AG10803 (cell line): ENCODE measurements at places on chromosomes 3 and 15.

- no peak for DNase-seq
Measured at GRCh38 chr3:39638301-39638700, 170.8 kb downstream of the MOBP start.

DNA sequence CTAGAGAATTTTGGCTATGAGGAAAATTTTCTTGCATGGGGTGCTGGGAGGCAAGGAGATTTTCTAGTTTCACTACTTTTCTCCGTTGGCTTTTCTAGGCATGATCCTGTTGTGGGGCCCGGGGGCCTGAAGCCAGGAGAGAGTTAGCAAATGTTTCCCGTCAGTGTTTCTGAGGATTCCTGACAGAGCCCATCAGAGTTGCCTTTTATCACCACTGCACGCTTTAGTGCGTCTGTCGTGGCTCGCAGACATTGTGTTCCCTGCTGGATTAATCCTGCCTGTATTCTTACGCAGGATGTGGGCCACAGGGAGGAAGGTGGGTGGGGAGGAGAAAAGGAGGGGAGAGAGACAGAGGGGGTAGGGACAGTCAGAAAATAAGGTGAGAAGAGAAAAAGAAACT is 18.1 kb upstream of the BOC start:
- DNase-seq: no peak

DNA sequence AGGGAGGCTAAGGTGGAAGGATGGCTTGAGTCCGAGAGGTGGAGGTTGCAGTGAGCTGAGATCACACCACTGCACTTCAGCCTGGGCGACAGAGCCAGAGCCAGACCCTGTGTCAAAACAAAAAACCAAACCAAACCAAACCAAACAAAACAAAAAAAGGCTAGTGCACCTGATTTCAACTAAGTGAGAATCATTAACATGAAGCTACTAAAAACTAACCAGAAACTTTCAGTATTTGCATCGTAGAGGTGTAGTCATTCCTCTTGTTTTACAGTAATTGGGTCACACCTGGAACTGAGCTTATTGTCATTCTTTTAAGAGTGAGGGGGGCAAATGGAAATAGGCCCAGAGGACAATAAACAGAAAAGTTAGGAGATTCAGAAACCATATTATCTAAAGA is 58.5 kb downstream of the ST6GAL1 start:
- no peak for DNase-seq

GRCh38 chr3:146529021-146529420 is 15.4 kb downstream of the PLSCR1 start:
- DNase-seq: no peak

DNA sequence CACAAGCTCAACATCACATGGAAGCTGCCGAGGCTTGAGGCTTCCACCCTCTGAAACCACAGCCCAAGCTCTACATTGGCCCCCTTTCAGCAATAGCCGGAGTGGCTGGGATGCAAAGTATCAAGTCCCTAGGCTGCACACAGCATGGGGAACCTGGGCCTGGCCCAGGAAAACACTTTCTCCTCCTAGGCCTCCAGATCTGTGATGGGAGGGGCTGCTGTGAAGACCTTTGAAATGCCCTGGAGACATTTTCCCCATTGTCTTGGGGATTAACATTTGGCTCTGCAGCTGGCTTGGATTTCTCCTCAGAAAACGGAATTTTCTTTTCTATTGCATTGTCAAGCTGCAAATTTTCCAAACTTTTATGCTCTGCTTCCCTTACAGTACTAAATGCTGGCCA is 18.2 kb downstream of the HRG start:
- no peak for DNase-seq

GRCh38 chr3:55183201-55183600 is 255.3 kb upstream of the LRTM1 start:
- DNase-seq: no peak

DNA sequence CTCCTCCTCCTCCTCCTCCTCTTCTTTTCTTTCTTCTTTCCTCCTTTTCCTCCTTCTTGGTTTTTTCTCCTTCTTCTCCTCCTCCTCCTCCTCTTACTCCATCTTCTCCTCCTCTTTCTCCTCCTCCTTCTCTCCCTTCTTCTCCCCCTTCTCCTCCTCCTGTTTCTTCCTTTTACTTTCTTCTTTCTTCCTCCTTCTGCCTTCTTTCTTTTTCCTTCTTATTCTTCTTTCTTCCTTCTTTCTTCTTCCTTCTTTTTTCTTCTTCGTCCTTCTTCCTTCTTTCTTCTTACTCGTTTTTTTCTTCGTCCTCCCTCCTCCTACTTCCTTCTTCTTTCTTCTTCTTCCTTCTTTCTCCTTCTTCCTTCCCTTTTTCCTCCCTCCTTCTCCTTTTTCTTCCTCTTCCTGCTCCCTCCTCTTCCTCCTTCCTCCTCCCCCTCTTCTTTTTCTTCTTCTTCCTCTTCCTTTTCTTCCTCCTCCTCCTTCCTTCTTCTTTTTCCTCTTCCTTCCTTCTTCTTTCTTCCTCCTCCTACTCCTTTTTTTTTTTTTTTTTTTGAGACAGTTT is 92.1 kb downstream of the SLMAP start:
- DNase-seq: no peak

GRCh38 chr3:36813305-36813704 is 49.0 kb upstream of the DCLK3 start:
- DNase-seq: no peak

DNA sequence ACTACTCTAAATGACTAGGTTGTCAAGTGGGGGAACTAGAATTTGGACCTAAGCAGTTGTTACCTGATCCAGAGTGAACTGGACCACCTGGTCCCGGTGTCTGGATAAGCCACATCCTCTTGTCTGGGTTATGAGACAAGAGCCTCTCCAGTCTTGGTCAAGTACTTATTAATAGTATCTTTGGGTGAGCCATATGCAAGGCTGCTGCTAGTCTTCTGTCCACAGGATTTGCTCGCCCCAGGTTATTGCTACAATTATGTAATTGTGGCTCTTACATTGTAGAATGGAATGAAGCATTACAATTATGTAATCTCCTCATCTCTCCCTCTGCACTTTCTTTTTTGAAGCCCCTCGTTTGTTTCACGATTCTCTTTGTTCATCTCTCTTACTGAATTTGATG is 24.0 kb upstream of the AGBL1 start:
- no peak for DNase-seq

DNA sequence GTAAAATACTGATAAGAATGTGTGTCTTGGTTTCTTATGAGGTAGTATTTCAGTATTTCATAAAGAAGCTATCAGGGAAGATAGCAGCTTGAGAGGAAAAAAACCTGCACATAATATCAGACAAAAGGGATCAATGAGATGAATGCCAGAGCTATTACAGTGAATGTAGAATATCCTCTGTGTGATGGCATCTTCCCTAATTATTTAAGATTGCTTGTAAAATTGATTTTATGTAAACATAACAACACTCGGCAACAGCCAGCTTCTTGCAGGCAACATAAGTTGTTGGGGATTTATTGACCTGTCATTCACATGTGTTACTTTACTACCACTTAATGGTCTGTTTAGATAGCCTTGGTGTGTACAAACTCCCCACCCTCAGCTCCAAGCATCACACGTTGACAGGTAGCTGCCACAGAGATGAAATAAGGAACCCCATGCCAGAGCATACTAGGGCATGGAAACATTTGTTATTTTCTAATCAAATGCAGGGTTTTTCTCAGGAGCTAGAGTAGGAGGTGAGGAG is 49.2 kb upstream of the RARB start:
- DNase-seq: no peak

DNA sequence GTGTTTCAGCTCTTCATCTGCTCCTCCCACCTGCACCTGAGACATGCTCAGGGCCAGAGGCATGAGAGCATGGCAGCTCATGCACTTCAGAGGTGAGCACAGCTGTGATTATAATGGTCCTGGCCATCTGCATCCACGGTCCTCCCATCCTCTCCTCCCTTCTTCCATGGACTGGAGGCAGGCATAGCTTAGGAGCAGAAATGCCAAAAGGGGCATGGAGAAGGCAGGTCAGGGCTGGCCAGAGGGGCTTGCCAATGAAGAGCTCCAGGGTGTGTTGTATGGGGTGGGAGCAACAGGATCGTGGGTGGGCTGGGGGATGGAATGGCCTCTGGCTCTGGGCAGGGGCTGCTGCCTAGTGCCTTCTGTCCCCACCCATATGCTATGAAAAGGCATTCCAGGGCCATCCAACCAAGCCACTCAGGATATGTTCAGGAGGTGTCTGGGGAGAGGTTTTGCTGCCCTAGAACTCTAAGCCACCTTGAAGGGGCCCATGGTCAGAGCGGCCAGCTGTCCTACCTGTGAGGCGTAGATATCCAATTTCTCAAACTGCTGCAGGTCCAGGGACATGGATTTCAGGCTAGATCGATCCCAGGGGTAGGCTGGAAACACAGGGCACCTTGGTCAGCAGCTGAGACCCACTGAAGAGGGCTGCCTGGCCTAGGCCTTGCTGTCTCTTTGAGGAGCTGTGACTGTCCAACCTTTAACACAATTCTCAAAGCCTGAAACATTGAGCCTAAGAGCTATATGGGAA is 26.1 kb downstream of the KY start:
- DNase-seq: no peak

GRCh38 chr3:54665016-54665600 is 262.8 kb downstream of the LRTM1 start:
- no peak for DNase-seq

GRCh38 chr15:72912996-72913395 is 129.4 kb upstream of the ADPGK start:
- no peak for DNase-seq

GRCh38 chr3:23865595-23866396 is 51.0 kb downstream of the NKIRAS1 start:
- DNase-seq: no peak

- no peak for DNase-seq
Measured at GRCh38 chr15:100671858-100672543, 69.6 kb downstream of the ASB7 start.

DNA sequence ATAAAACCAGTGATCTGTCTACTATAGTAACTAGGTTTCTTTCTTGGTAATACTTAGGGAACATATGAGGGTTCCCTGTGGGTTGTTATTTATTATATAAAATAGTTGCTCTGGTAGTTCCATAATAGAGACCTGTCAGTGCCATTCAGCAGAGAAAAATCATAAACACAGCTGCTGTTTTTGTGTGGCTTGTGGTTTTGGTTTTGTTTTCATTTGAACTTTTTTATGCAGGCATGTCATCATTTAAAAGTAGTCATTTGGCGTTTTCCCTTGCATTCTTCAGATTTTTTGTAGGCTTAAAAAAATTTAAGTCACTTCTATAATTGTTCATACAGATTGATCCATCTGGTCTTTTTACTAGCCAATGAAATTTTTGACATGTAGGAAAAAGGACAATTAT is 47.9 kb downstream of the PIK3CA start:
- DNase-seq: peak; percentile 83

DNA sequence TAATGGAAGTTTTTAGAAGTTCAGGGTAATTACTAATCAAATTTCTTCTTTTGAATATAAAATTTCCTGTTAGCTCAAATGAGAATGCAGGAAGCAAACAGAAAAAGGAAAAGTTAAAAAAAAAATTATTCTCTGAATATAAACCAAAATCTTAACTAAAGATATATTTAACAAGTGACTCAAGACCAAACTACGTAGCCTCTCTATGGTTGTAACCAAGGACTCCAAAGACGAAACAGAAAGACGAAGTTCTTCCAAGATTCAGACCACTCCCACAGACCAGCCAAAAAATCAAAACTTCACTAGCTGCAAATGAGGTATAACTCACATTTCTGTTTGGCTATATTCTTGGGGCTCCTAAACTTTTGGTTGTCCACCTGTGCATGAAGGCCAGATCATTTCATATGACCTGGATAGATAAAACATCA is 846.5 kb upstream of the ALCAM start:
- DNase-seq: no peak

GRCh38 chr3:171700157-171700556 is 110.1 kb downstream of the PLD1 start:
- no peak for DNase-seq

DNA sequence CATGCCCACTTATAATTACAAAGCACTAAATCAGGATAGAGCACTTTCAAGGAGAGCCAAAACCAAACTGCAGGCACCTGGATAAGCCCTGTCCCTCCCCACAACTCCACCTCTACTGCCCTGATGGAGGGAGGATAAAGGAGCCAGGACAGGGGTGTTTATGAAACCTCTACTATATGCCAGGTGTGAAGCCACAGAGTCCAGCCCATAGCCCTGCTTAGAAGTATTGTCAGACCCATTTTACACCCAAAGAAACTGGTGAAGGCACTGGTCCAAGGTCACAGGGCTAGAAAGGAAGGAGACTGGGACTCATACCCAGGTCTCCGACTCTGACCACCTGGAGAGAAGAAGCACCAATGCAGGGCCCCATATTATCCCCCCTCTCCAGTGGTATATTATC is 48.7 kb downstream of the SH3BP5 start:
- no peak for DNase-seq

DNA sequence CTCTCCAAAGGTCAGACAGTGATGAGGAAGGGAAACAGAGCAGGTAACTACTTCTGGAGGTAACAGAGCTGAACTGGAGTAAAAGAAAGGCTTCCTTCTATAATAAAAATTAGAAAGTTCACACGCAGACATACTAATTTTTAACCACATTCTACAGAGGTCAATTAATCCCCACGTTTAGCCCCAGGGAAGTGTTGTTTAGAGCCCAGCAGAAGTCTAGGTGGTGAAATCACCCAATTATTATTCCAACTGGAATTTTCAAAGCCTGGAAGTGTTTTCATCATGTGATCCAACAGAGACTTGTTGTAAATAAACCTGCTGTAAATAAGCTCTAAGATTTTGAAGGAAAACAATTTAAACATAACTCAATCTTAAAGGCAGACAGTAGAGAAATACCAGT is 6.8 kb downstream of the ALDH1A2 start:
- no peak for DNase-seq

DNA sequence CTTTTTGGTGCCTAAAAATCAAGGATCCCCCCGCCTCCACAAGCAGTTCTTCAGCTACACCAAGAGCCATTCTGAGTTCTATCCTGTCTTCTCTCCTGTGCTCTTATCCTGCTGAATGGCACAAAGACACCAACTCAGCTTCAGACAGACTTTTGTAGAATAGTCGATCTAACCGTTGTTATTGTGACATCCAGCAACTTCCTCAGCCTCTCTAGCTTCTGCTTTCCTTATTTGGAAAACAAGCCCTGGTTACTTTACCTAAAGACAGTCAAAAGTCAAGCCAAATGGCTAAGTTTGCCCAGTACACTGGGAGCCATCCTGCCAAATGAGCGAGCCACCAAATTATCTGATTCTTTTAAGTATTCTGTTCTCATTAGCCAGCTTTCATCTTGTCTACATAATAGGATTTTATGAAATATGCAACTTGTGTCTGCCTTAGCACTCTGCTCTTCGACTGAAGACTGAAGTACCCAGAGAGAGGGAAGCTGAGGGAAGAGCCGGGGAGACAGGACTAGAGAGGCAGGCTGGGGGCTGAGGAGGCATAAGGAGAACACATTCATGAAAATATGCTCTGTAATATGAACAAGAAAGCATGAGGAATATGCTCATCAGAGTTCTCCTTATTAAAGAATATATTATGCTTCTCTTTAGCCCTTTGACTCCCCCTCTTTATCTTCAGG is 35.1 kb downstream of the LYZL4 start:
- no peak for DNase-seq

DNA sequence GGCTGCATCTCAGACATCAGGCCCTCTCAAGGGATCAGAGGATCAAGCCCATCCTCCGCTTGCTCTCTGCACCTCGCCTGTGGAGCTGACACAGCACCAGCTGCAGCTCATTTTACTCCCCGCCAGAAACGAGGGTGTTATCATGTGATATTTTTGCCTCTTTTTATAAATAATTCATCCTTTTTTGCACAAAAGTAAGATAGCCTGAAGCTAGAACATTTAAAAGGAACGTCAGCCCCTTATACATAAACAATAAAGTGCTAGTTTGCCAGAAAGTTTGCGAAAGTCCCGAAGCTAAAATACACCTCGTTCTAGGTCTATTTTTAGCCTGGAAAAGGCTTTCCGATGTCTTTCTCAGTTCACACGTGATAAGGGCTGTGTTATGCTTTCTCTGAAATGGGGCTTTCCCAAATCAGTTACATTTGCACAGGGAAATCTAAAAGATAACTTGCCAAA is 9.6 kb upstream of the FAM174B start:
- peak; percentile 16 for DNase-seq
